ENCODE measurements at places on chromosomes 7 and 10.

DNA sequence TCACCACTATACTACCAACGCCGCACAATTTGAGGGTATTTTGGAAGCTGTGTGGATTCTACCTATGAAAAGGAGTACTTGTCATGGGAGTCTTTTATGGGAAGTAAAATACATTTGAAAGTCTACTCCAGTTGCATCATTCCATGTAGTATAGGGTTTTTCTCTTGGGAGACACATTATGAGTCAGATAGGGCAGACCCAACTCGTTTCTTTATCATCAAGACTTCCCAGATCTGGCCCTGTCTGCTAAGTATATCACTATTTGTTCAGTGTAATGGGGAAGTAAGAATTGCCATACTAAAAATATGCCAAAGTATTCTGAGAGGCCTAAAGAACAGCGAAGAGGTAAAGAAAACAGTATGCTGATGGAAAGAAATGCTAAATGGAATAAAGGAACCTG is 144.2 kb downstream of the SPAG6 start:
- DNase-seq = no peak

GRCh38 chr7:113373863-113374262 is 255.5 kb upstream of the SMIM30 start:
- no peak for DNase-seq

- DNase-seq = no peak
Observed at GRCh38 chr7:101624246-101625001, 4.7 kb downstream of the MYL10 start.

GRCh38 chr7:135160098-135160857 is 10.2 kb downstream of the CYREN start:
- no peak for DNase-seq

DNA sequence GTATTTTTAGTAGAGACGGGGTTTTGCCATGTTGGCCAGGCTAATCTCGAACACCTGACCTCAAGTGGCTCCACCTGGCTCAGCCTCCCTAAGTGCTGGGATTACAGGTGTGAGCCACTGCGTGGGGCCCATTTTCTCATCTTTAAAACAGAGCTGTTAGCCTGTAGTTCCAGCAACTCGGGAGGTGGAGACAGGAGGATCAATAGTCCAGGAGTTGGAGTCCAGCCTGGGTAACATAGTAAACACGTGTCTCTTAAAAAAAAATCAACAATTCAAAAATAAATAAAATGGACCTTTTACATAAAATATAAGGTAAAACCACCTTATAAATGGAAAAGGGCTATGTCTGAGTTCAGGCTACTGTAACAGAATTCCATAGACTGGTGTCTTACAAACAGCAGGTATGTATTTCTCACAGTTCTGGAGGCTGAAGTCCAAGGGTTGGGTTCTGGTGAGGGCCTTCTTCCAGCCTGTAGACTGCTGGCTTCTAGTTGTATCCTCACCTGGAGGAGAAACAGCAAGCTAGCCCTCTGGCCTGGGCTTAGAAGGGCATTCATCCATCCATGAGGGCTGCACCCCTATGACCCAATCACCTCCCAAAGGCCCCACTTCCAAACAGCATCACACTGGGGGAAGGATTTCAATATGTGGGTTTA is 7.0 kb upstream of the PVRIG start:
- DNase-seq = no peak

GRCh38 chr7:92717993-92718716 is 118.2 kb downstream of the CDK6 start:
- peak; percentile 54 for DNase-seq

DNA sequence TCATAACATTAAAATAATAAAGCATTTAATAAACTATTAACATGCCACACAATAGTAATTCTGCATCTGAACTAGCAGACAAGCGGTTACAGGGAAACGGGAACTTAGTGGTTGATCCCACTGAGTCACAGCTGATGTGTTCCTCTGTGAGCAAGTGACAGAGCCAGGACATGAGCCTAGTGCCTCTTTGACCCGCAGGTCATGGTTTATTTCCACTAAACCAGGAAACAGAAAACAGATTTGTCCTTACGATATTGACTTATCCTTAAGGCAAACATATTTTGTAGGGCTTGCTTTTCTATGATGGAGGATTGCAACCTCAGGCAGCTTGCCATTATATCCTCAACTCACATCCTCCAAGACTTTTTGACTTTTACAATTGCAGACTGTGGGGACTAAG is 987.3 kb downstream of the CCSER2 start:
- DNase-seq = no peak

DNA sequence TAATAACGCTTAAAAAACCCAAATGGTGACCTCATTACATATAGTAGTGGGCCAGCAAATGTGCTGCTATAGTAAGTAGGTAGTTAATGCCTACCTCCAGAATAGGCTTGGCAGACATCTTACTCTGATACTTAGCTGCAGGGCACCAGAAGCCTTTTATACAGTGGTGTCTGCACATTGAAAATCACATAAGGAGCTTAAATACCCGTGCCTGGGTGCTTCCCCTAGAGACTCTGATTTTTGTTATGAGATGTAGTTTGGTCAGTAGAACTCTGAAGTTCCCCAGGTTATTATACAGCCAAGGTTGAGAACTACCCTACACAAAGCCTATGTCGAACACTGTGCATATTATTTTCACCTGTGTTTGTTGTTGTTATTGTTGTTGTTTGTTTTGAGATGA is 47.2 kb downstream of the ANKIB1 start:
- DNase-seq = no peak

DNA sequence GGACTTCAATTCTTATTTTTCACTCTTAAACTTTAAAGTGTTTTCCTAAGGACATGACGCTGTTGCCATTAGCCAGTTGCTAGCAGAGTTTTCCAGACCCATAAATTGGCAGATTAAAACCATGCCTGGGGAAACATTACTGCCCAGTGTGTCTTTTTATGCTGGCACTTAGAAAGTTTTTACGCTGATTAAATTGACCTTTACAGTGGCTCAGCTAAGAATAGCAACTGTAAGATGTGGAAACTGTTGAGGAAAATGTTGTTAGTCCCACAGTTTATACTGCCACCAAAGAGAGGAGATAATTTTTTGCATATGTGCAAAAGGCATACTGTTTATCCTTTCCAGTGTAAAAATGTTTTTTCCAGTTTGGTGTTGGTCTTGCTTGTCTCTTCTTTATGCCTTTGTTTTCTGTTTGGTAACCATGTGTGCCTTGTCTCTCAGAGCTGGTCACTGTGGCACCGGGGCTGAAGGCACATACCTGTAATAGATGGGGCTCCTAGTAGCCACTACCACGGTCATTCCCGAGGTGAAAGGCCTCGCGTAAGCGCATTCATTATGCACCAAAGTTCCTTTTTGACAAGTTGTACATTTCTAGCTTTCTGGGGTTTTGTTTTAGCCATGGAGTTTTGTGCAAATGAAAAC is 45.3 kb downstream of the CYP17A1 start:
- DNase-seq = no peak

GRCh38 chr10:106032450-106033002 is 1132.0 kb downstream of the SORCS1 start:
- DNase-seq = no peak

GRCh38 chr10:76356557-76356956 is 925.1 kb downstream of the LRMDA start:
- DNase-seq = no peak

DNA sequence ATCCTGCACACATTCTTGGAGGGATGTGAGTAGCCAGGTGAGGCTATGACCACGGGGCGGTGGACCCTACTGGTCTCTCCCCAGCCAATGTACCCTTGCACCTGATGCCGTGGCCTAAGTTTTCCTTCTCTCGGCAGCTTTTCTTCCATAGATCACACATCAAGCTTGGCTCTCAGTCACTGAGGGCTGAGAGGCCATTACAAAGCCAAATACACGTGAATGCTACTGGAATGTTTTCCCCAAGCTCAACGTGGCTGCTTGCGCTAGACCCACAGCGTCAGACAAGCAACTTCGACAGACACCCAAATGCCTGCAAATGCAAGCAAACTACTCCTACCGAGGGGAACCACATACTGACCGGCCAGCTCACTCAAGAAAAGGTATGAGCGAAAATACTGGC is 83.1 kb downstream of the PRPF18 start:
- DNase-seq = no peak

DNA sequence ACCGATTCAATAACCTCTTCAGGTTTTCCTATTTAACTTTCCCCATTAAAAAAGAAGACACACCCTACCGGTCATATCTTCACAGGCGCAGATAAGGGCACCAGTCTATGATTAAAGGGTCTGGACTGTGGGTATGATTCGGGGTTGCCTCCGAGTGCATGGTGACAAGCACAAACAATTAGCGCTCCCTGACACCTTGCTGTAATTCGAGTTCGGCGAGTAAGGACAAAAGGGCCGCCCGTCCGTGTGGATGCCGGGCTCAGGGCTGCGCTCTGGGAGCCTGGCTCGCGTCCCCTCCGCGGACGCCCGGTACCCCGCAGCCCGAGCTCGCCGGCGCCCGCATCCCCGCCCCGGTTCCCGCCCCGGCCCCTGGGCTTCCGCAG is 111.9 kb upstream of the RHEB start:
- no peak for DNase-seq

DNA sequence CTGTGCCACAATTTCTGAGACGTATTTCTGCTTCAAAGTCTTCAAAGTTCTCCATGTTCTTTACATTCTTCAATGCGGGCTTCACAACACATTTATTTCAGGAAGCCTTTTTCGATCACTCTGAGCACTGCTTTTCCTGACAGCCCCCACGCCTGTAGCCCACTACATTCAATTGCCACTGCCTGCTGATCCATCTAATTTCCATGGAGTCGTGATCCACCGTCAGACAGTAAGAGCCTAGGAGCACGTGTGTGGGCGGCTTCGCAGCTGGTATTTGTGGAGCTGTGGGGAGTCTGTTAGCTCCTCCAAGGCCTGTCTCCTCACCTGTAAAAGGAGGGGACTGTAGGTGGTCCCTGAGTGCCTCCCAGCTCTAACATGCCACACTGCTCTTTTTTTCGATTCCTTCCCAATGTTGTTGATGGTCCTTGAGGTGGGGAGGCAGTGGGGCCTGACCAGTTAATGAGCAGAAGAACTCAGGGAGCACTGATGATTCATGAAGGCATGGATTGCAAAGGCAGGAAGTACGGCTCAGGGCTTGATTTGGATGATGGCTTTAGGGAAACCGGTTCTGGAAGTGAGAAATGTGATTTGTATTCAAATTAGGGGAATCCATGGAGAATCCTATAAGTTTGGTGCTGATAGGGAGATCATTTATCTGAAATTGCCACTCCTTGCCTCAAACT is 401.1 kb upstream of the PODXL start:
- DNase-seq = no peak

- DNase-seq = no peak
Observed at GRCh38 chr10:114773197-114773532, 48.4 kb upstream of the FHIP2A start.

DNA sequence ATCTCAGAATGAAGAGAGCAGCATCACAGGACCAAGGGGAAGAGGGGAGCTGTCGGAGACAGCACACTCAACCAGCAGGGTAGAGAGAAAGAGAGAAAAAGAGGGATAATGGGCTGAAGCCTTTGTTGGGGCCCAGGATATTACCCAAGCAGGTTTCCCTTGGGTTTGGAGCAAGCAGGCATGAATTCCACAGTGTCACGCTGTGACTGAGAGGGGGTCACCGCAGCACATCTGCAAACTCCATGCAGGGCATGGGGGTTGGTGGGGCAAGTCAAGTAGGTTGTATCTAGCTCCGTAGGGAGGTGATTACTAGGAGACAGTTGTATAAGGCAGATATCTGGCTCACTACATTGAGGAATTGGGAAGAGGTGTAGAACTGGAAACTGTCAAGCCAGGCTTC is 42.2 kb upstream of the SEMA3E start:
- no peak for DNase-seq

GRCh38 chr10:131751827-131752775 is 148.7 kb upstream of the PPP2R2D start:
- DNase-seq = no peak

GRCh38 chr10:29657719-29658274 is 23.0 kb upstream of the SVIL start:
- no peak for DNase-seq

GRCh38 chr7:2412587-2413201 is 9.3 kb downstream of the CHST12 start:
- DNase-seq = no peak

DNA sequence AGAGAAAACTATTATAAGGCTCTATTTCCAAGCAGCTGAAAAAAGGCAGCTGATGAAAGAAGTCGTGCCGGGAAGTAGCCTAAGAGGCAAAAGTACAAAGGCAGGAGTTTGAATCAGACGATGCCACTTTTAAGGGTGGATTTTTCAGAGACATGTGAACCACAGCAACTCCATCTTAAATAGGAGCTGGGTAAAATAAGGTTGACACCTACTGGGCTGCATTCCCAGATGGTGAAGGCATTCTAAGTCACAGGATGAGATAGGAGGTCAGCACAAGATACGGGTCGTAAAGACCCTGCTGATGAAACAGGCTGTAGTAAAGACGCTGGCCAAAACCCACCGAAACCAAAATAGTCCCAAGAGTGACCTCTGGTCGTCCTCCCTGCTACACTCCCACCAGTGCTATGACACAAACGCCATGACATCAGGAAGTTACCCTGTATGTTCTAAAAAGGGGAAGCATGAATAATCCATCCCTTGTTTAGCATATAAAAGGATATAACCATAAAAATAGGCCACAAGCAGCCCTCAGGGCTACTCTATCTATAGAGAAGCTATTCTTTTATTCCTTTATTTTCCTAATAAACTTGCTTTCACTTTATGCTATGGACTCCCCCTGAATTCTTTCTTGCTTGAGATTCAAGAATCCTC is 45.5 kb upstream of the PRSS1 start:
- no peak for DNase-seq

- DNase-seq = no peak
Observed at GRCh38 chr10:129774736-129775401, 189.2 kb downstream of the EBF3 start.

DNA sequence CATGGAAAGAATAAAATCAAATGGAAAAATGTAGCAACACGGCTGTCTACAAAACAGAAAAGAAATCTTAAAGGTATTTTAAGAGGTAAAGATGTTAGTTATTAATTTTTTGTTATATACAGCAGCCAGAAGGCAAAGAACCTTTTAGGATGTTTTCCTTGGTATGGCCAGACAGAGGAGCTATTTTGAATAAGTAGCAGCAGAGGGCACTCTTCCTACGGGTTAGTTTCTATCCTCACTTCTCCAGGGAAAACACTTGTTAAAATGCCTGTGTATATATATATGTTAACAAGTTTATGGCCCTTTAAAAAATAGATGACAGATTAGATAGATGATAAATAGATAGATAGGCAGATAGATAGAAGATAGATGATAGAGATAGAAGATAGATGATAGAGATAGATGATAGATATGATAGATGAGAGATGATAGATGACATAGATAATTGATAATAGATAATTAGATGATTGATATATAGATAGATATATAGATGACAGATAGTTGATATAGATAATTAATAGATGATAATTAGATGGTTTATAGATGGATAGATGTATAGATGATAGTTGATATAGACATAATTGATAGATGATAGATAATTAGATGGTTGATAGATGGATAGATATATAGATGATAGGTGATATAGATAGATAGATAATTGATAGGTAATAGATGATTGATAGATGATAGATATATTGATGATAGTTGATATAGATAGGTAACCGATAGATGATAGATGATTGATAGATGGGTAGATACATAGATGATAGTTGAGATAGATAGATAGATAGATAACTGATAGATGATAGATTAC is 57.8 kb upstream of the WIPF3 start:
- peak; percentile 66 for DNase-seq

GRCh38 chr10:44682507-44682906 is 228.6 kb upstream of the TMEM72 start:
- no peak for DNase-seq
